ENCODE measurements at places on chromosomes 2 and 18.

- peaks cover 5% of the 10 kb centered on the region for H3K36me3 ChIP-seq
- H3K27ac ChIP-seq, result no peak overlapping the region
- no peaks in the 10 kb centered on the region for H3K4me1 ChIP-seq
- H3K4me3 ChIP-seq, result no peak overlapping the region
- H3K27me3 ChIP-seq, result no peaks in the 10 kb centered on the region
Observed at GRCh38 chr2:85342156-85342555, 12.2 kb downstream of the RETSAT start.

- H3K36me3 ChIP-seq, result no peaks in the 10 kb centered on the region
- H3K27ac ChIP-seq, result no peak overlapping the region
- no peak overlapping the region for H3K4me3 ChIP-seq
- no peaks in the 10 kb centered on the region for H3K4me1 ChIP-seq
- DNase-seq, result no peak
Observed at GRCh38 chr2:68700560-68700959, 34.1 kb upstream of the ARHGAP25 start.

DNA sequence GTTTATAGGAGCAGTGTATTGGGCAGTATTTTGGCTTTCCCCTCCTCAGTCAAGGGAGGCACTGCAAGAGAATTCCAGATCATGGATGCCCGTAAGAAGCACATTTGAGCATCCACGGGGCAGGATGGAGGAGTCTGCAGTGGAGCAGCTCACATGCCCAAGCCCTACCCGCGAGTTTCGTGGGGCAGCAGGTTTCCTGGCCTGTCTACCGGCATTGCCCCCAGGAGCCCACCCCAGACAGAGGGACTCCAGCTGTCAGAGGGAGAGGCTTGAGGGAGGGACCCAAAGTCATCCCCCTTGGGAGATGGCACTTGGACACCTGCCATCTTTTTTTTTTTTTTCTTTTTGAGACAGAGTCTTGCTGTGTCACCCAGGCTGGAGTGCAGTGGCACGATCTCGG is 31.3 kb downstream of the TMEM177 start:
- no peaks in the 10 kb centered on the region for H3K36me3 ChIP-seq
- no peaks in the 10 kb centered on the region for H3K27me3 ChIP-seq
- no peaks in the 10 kb centered on the region for H3K4me1 ChIP-seq
- H3K27ac ChIP-seq, result no peak overlapping the region
- no peak overlapping the region for H3K4me3 ChIP-seq
- DNase-seq, result no peak

GRCh38 chr2:84247532-84247931 is 211.5 kb downstream of the SUCLG1 start:
- H3K4me1 ChIP-seq, result no peaks in the 10 kb centered on the region
- no peaks in the 10 kb centered on the region for H3K36me3 ChIP-seq
- H3K4me3 ChIP-seq, result no peak overlapping the region
- H3K27me3 ChIP-seq, result no peaks in the 10 kb centered on the region
- DNase-seq, result no peak
- no peak overlapping the region for H3K27ac ChIP-seq

DNA sequence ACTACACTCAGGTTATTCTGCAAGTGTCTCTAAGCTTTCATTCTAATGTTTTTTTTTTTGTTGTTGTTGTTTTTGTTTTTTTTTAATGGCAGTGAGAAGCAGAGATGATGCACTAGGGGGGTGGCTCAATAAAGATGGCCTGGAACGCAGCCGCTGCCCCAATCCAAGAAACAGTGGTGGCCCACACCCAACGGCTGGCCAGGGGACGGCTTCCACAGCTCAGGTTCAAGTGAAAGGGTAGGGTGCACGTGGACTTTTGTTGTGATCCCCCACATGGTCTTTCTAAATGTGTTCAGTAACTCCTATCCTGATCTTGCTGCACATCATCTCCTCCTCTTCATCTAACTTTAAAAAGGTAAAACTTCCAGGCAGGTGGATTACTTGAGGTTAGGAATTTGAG is 190.1 kb downstream of the NDUFA10 start:
- no peak overlapping the region for H3K27ac ChIP-seq
- no peaks in the 10 kb centered on the region for H3K27me3 ChIP-seq
- no peak for DNase-seq
- H3K4me1 ChIP-seq, result no peaks in the 10 kb centered on the region
- H3K4me3 ChIP-seq, result no peak overlapping the region

DNA sequence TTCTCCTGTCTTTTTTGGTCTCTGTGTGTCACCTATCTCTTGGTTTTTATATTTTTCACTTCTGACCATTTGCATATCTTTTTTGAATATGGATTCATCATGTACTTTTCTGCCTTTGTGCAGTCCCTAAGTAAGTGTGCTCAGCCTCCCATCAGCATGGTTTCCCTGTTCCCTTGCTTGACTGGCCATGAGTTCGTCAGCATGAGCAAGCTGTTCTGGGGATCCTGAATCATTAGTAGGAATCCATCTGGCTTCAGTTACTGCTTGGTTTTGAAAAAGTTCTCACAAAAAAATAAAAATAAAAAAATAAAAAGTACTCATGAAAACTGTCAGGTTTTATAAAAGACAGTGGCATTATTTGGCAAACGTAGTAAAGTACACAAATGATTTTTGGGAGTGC is 144.1 kb downstream of the NCOA1 start:
- H3K4me3 ChIP-seq, result no peak overlapping the region
- no peaks in the 10 kb centered on the region for H3K27me3 ChIP-seq
- H3K36me3 ChIP-seq, result no peaks in the 10 kb centered on the region
- H3K27ac ChIP-seq, result no peak overlapping the region
- DNase-seq, result no peak
- no peaks in the 10 kb centered on the region for H3K4me1 ChIP-seq

DNA sequence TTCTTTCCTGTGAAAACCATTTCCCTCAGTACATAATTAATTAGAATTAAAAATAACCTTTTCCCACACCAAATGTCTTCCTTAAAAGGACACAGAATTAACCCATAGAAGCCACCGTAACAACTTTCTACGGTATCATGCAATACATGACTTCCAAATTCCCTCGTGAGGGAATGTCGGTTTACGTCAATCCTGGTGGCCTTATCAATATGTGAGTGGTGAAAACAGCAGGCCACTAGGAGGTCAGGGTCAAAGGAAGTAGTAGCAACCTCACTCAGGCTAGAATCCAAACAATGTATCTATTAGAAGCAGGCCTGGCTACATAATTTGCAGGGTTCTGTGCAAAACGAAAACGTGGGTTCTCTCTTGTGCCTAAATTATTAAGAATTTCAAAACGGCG is 112.2 kb downstream of the GAREM1 start:
- H3K4me3 ChIP-seq, result no peak overlapping the region
- no peaks in the 10 kb centered on the region for H3K27me3 ChIP-seq
- no peak for DNase-seq
- no peak overlapping the region for H3K27ac ChIP-seq
- H3K36me3 ChIP-seq, result no peaks in the 10 kb centered on the region

- no peak for DNase-seq
- no peaks in the 10 kb centered on the region for H3K4me1 ChIP-seq
- no peak overlapping the region for H3K4me3 ChIP-seq
- no peak overlapping the region for H3K27ac ChIP-seq
- H3K36me3 ChIP-seq, result no peaks in the 10 kb centered on the region
Observed at GRCh38 chr2:208370881-208371633, 35.5 kb upstream of the PTH2R start.

GRCh38 chr2:159506764-159507440 is 109.4 kb downstream of the BAZ2B start:
- H3K27me3 ChIP-seq, result no peaks in the 10 kb centered on the region
- peaks cover 6% of the 10 kb centered on the region for H3K4me1 ChIP-seq
- H3K36me3 ChIP-seq, result no peaks in the 10 kb centered on the region
- no peak overlapping the region for H3K27ac ChIP-seq
- DNase-seq, result no peak

- H3K36me3 ChIP-seq, result no peaks in the 10 kb centered on the region
- no peak overlapping the region for H3K4me3 ChIP-seq
- H3K27ac ChIP-seq, result no peak overlapping the region
- DNase-seq, result no peak
- no peaks in the 10 kb centered on the region for H3K27me3 ChIP-seq
Observed at GRCh38 chr2:82539280-82539621, 1919.8 kb downstream of the SUCLG1 start.

GRCh38 chr18:64210401-64210949 is 61.6 kb upstream of the LINC00305 start:
- no peak for DNase-seq
- H3K4me3 ChIP-seq, result no peak overlapping the region
- no peaks in the 10 kb centered on the region for H3K27me3 ChIP-seq
- H3K36me3 ChIP-seq, result no peaks in the 10 kb centered on the region
- no peaks in the 10 kb centered on the region for H3K4me1 ChIP-seq

DNA sequence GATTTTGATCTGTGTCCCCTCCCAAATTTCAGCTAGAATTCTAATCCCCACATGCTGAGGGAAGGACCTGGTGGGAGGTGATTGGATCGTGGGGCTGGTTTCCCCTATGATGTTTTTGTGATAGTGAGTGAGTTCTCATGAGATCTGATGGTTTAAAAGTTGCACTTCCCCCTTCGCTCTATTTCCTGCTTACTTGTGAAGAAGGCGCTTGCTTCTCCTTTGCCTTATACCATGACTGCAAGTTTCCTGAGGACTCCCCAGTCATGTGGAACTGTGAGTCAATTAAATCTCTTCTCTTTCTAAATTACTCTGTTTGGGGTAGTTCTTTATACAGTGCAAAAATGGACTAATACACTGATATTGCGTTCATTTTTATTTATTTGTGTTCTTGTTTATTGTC is 636.8 kb upstream of the LINC00305 start:
- H3K27me3 ChIP-seq, result no peaks in the 10 kb centered on the region
- no peak overlapping the region for H3K4me3 ChIP-seq
- H3K36me3 ChIP-seq, result no peaks in the 10 kb centered on the region

DNA sequence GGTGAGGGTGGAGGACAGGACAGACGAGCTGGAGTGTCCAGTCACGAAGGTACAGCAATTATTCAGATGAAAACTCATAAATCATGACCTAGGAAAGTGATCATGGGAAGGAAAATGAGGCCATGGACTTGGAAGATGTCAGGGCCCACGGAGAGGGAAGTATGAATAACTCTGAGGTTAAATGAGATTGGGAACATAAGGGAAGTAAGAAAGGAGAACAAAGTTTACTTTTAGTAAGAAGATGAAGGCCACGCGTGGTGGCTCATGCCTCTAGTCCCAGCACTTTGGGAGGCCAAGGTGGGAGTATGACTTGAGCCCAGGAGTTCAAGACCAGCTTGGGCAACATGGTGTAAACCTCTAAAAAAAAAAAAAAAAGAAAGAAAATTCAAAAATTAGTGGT is 56.2 kb downstream of the AQP4 start:
- H3K4me3 ChIP-seq, result no peak overlapping the region
- no peaks in the 10 kb centered on the region for H3K4me1 ChIP-seq
- no peaks in the 10 kb centered on the region for H3K36me3 ChIP-seq
- no peak for DNase-seq
- H3K27me3 ChIP-seq, result no peaks in the 10 kb centered on the region
- no peak overlapping the region for H3K27ac ChIP-seq

DNA sequence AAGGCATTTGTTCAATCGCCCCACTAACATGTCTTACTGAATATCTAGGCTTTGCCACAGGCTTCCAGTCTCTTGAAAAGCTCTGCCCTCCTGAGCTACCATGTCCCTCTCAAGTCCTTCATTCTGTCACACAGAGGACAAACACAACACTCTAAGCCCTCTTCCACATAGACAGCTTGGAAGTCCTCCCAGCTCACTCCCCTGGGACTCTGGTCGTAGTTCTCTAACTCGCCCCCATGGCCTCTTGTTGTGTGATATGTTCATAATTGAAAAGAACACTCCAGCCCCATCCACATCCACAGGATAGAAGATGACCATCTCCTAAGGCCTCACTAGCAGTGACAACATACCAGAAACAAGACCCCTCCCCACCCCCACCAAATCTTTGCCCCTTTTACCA is 37.9 kb downstream of the BUB1 start:
- no peaks in the 10 kb centered on the region for H3K27me3 ChIP-seq
- no peak overlapping the region for H3K4me3 ChIP-seq
- no peaks in the 10 kb centered on the region for H3K4me1 ChIP-seq
- no peak for DNase-seq
- no peaks in the 10 kb centered on the region for H3K36me3 ChIP-seq

DNA sequence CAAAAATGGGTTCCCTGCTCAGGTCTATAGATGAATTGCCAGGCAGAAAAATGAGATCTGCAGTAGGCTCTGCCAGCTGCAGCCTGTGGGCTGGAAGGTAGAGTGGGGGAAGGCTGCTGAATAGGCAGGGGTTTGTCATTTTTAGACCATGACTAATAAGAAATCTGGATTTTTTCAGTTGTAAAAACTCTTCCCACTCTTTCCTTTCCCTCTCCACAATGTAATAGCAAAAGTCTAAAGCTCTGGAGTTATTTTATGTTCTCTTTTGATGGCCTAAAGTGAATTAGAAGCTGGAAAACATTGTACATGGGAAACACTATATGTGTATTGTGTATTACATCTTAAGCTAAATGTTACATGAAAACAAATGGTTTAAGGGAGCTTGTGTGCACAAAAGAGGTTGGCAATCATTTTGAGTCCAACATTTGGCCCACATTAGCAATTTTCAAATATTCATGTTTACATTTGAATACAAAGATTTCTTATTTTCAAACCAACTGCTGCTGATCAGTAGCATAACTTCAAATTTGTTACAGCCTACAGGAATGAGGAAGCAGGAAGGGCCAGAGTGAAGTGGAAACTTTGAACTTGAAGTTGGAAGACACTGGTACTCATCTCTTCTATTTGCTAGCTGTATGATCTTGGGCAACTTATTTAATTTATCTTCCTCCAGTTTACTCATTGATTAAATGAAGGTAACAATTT is 407.1 kb downstream of the SLC4A3 start:
- no peaks in the 10 kb centered on the region for H3K27me3 ChIP-seq
- no peaks in the 10 kb centered on the region for H3K36me3 ChIP-seq
- H3K27ac ChIP-seq, result no peak overlapping the region
- DNase-seq, result no peak

DNA sequence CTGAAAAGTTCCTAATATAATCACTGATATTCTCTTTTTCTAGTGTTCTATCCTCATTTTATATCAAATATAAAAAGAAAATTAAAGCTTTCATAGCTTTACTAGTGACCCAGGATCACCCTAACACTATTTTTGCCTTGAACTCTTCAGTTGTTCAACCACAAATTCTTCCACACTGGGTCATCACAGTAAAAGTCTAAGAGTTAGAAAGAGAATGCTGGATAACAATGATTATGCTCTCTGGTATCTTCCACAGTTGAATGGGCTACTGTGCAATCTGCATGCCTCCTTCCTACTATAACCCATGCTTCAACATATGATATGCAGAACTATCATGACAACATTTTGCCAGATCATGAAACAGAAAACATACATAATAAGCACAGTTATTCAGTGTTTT is 32.3 kb downstream of the CHN1 start:
- H3K27ac ChIP-seq, result no peak overlapping the region
- H3K36me3 ChIP-seq, result no peaks in the 10 kb centered on the region
- DNase-seq, result no peak
